ENCODE measurements at places on chromosomes 7 and 10.

GRCh38 chr7:4689668-4690067 is 7.6 kb downstream of the FOXK1 start:
- no peak for DNase-seq

- no peak for DNase-seq
Observed at GRCh38 chr7:135236727-135237126, 3.1 kb downstream of the STRA8 start.

DNA sequence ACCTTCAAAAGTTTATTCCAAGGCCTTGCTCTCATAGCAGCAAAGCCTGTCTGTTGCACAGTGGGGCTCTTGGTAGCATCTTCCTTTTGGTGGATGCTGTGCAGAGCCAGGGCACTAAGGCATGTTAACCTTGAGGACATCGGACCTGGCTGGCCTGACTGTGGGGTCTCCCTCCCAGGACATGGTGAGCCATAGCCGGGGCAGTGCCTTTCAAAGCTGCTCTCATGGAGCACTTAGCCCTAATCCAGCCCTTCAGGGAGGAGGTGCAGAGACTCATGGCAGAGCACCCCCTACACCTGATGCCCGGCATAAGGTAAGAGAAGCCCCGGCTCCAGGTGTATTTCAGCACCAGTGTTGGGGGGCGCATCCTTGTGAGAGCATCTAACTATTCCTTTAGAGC is 941.4 kb upstream of the ZNF722 start:
- DNase-seq: no peak

- DNase-seq: no peak
Observed at GRCh38 chr10:22103701-22104470, 100.4 kb upstream of the DNAJC1 start.

GRCh38 chr7:150852371-150852905 is at the start of gene AOC1:
AOC1 (plus strand) TSS chr7:150852517; CDS start chr7:150856471, 3,954 bp downstream.
- no peak for DNase-seq

DNA sequence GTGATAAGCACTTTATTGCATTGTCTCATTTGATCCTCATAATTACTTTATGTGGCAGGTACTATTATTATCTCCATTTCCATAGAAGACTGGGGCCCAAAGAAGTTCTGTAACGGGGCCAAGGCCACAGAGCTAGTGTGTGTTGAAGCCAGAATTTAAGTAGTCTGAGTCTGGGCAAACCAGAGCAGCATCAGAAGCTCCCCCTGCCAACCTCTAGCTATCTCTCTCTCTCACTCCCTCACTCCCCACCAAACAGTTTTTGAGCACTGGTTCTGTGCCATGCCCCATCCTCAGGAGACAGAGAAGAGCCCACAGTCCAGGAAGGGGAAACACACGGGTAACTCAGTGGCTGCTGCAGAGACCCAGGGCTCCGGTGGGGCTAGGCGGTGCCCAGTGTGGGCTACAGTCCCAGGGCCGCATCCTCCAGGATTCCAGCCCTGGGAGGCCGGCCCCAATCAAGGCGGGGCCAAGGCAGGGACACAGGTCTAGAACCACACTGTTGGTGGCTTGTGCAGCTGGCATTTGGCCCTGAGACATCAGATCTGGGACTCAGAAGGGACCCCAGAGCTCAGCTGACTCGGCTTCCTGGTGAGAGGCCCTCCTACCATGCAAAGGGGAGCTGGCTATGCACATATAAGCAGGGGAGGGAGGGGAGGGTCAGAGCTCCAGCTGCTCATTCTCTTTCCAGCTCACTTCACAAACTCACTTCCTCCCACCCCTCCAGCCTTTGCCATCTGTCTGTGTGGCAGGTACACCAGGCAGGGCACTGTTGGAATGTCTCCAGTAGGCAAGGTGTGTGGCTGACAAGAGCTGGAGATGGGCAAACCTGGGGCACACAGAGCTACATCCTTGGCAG is 34.4 kb downstream of the COL13A1 start:
- no peak for DNase-seq

GRCh38 chr10:63672491-63672890 is 151.3 kb downstream of the REEP3 start:
- DNase-seq: no peak

Measured in frontal cortex (tissue), 4 donors.